Activated naive CD8-positive, alpha-beta T cell treated with anti-CD3 and anti-CD28 coated beads for 36 hours (primary cell): ENCODE measurements at places on chromosomes 3 and 15.

- no peak for DNase-seq
Measured at GRCh38 chr3:162295323-162295983, 798.8 kb downstream of the OTOL1 start.

- DNase-seq = no peak
Measured at GRCh38 chr3:68751888-68752287, 180.5 kb downstream of the TAFA4 start.

- peak; percentile 21 for DNase-seq
Measured at GRCh38 chr3:98900265-98901118, 1.0 kb downstream of the DCBLD2 start.

GRCh38 chr3:190554197-190554596, 40.3 kb downstream of the IL1RAP start:
- no peak for DNase-seq

- peak; percentile 51 for DNase-seq
Measured at GRCh38 chr15:90872486-90873184, 4.2 kb downstream of the FURIN start.

GRCh38 chr3:104908761-104909160, 457.9 kb upstream of the ALCAM start:
- DNase-seq = no peak

DNA sequence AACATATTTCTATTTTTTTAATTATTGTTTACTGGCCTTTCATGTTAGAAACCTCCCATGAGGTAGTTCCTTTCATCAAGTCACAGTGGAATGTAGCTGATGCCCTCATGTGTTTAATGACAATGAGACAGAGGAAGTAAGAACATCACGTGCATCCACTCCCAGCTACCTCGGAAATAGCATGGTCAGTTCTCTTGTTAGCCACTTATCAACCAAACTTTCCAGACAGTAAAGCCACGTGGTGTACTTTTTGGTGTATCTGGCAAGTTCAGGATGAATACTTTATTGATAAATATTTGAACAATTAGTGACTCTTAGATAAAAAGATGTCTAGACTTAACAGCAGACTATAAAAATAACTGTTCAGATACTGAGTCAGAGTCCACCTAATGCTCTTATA, 781.7 kb downstream of the MECOM start:
- DNase-seq = no peak

DNA sequence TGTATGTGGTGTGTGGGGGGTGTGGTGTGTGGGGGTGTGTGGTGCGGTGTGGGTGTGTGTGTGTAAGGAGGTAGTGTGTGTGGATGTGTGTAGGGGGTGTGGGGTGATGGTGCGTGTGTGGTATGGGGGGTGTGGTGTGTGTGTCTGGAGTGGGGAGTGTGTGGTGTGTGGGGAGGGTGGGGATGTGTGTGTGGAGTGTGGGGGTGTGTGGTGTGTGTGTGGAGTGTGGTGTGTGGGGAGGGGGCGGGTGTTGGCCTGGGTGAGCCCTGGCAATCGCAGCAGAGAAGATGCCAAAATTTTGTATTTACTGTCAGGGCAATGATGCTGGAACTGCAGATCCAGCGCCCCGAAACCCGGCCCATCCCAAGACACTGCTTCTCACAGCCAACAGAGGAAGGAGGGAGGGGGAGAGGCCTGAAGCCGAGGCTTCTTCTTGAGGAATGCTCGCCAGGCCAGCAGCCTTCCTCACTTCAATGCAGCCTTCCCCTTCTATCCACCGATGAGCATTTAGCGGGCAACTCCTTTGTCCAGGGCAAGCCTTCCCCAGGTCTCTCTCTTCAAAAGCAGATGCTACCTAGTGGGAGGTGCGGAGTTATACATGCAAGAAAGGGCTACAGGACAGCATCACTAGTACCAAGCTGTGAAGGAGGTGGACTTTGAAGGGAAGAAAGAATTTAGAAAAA, 11.9 kb upstream of the SRP14 start:
- DNase-seq = no peak

GRCh38 chr15:50260969-50261496, 4.5 kb downstream of the HDC start:
- no peak for DNase-seq

- no peak for DNase-seq
Measured at GRCh38 chr3:99407257-99407656, 231.1 kb upstream of the COL8A1 start.

DNA sequence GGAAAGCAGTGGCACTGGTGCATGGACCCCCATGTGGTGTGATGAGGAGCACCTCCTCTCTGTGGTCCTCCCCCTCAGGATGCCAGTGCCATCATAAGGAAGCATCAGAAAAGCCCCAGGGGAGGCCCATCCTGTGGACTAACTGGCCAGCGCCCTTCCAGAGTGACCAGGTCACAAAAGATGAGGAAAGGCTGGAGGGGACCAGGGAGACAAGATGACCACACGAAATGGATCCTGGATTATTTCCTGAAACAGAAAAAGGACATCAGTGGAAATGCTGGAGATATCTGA, 56.4 kb downstream of the TPRA1 start:
- DNase-seq = no peak

DNA sequence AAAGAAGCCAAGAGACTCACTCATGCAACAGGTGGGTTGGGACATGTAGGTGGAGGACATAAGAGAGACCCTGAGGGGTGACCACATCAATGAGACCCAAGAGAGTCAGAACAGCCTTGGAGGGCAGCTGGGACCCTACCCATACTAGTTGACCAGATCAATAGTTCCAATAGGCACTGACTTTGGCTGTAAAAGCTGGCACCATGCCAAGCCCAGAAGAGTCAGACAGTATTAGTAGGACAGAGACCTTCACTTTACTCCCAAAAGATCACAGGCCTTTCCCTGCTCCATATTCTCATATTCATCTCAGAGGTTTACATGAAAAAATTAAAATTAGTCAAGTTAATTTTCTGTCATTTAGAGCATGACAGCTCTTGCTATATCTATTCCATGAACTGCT, 20.9 kb upstream of the GABRR3 start:
- no peak for DNase-seq

DNA sequence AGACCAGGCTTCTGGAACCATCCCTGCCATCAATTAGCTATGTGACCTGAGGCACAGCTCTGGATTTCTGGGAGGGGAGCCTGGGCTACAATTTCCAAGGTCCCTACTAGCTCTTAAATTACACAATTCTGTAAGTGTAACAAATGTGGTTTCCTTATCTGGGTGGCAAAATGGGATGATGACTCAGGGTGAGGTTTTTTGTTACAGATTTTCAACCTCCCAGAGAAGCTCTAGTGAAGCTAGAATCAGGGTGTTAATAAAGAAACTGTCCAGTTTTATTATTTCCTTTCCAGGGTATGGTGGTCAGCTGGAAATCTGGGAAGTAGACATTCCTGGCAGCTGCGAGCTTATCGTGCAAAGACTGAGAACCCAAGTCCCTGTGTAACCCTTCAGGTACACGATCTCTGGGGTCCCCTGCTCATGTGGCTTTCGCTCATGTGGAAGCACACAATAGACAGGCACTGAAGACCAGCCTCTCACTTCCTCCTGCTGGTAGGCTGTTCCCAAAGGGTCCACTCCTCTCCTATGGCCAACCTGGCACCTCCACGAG, 7.3 kb downstream of the RAB27A start:
- DNase-seq = no peak

DNA sequence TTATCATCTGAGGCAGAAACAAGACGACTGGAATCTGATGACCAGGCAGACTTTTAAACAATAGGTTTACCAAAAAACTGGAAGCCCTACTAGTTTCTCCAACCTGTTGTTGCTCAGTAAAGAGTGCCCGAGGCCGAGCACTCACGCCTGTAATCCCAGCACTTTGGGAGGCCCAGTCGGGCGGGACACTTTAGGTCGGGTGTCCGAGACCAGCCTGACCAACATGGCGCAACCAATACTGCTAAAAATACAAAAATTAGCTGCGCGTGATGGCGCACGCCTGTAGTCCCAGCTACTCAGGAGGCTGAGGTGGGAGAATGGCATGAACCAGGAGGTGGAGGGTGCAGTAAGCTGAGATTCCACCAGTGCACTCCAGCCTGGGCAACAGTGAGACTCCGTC, 1.1 kb upstream of the WDR5B start:
- DNase-seq = no peak

DNA sequence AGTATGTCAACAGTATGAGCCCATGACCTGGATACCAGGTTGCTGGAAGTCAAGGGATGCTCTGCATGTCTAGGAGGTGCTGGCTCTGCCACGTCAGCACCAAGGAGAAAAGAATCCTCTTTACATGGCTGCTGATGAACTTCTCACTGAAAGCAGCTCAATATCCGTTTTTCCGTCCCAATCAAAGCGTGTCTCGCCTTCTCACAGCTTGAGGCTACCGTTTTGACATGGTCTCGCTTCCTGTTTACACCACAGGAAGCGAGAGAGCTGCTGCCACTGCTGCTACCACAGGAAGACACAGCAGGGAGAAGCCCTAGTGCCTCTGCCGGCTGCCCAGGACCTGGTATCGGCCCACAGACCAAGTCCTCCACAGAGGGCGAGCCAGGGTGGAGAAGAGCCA, 27.3 kb downstream of the STARD5 start:
- peak; percentile 76 for DNase-seq

- no peak for DNase-seq
Measured at GRCh38 chr3:41682996-41683395, 278.9 kb downstream of the ULK4 start.

DNA sequence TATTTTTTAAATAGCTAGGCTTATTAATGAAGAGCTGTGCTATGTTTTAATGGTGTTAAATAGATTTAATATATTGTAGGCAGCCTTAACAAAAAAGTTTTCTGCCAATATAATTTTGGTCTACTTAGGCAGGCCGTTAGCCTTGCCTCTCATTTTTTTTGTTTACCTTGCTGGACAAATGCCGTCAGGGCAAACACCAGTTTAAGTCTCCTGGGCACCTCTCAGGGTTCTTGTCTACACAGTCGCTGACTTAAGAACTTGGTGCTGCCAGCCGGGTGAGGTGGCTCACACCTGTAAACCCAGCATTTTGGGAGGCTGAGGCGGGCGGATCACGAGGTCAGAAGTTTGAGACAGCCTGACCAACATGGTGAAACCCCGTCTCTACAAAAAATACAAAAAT, 153.3 kb downstream of the ULK4 start:
- DNase-seq = no peak

DNA sequence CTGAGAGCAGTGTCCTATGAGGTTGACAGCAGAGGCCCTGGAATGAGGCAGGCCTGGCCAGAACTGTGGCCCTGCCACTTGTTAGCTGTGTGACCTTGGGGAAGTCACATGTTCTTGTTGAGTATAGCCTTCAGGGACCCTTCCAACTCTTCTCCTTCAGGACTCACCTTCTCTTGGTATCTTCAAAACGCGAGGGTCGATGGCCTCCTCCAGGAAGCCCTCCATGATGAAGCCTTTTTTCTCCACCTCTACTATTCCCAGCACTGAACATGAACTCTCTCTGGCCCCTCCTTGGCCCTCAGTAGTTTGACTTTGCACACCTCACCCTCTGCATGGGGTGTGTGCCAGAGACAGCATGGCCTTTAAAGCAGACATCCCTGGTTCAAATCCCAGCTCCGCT, 195.1 kb upstream of the LINGO1 start:
- no peak for DNase-seq

- no peak for DNase-seq
Measured at GRCh38 chr3:89925976-89926375, 818.6 kb downstream of the EPHA3 start.

DNA sequence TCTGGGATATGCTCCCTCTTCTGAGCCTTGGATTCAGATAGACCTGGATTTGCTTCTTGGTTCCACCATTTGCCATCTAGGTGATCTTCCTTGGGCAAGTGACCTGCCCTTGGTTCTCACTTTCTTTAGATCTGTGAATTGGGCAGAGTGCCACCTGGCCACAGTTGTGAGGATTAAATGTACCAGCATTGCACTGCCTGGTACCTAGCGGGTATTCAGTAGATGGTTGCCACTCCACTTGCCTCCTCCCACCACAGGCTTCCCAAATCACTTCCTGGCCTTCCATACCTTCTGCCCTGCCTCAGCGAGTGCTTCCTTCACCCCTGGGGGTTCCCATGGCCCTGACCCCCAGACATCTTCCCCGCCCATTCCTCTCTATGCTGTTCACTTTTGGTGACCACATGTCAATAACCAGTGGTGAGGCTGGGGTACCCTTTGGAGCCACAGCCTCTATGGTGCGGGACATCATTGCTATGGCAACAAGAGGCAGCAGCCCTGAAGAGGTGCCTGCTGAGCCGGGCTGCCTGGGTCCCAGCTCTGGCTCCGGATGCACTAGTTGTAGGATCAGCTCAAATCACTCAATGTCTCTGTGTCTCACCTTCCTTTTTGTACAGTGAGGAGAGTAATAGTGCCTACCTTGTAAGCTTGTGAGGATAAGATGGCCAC, 40.5 kb downstream of the CMTM7 start:
- no peak for DNase-seq

- no peak for DNase-seq
Measured at GRCh38 chr15:99762288-99762687, 29.1 kb upstream of the LYSMD4 start.

GRCh38 chr15:27459836-27460235, 488.9 kb downstream of the GABRG3 start:
- no peak for DNase-seq

DNA sequence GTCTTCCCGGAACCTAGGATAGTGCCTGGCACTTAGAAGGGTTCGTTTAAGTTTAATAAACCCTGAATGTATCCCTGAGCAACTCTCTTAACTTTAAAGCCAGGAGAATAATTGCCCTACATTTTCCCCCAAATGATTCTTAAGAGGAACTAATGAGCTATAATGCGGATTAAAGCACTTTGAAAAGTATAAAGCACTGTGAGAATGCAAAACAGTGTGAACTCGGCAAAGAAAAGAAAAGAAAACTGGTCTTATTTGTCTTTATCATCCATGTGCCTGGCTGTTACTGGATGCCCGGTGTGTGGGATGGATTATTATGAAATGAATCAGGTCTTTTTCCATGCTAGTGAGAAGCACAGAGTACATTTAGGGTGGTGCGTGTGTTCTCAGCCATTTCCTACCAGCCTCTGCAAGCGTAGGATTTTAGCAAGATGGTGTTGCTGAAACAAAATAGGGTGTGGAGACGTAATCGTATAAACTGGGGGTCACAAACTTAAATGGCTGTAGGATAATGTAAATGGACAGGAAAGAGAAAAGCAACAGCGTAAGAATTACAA, 983 bp downstream of the KBTBD12 start:
- no peak for DNase-seq

DNA sequence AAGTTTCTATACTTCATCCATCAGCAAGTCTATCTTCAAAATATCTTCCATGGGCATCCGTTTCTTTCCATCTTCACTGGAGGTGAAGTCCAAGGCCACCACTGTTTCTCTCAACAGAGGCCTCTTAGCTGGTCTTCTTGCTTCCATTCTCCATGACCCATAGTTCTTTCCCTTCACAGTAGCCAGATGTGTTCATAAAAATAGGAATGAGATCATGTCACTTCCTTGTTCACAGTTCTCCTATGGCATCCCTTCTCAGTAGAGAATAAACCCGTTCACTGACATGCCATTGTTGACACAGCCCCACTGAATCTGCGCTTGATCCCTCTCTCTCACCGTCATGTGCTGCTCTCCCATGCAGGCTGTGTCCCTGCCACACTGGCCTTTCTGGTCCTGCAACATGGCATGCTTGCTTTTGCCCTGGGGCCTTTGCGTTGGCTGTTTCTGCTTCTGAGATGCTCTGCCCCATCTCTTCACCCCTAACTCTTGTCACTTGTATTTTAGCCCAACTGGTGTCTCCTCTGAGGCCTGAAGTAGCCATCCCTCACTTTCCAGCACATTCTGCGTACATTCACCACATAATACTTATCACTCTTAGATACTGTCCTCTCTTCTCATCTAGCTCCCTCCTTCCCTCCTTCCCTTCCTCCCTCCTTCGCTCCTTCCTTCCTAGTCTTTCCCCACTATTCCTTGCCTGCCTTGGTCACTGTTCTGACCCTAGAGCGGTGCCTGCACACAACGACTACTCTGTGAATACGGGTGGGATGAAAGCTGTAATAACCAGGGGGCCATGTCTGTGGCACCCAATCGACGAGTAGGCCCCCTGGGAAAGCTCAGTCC, 42.0 kb downstream of the STARD5 start:
- no peak for DNase-seq
